ENCODE measurements at places on chromosomes 16 and 17.

GRCh38 chr16:72937360-72937759, 110.6 kb downstream of the ZFHX3 start:
- no peak for DNase-seq

GRCh38 chr16:21302454-21302853, 24.4 kb upstream of the CRYM start:
- DNase-seq = no peak

GRCh38 chr16:83266848-83267553, 540.8 kb upstream of the HSBP1 start:
- DNase-seq = no peak

GRCh38 chr17:35879773-35880654, at the start of gene CCL5:
Gene CCL5, minus strand, starts transcription at chr17:35880360.
- peak; percentile 52 for DNase-seq

GRCh38 chr16:1626776-1627175, 14.6 kb downstream of the CRAMP1 start:
- no peak for DNase-seq

GRCh38 chr16:85453703-85454102, 159.4 kb upstream of the GSE1 start:
- DNase-seq = no peak

DNA sequence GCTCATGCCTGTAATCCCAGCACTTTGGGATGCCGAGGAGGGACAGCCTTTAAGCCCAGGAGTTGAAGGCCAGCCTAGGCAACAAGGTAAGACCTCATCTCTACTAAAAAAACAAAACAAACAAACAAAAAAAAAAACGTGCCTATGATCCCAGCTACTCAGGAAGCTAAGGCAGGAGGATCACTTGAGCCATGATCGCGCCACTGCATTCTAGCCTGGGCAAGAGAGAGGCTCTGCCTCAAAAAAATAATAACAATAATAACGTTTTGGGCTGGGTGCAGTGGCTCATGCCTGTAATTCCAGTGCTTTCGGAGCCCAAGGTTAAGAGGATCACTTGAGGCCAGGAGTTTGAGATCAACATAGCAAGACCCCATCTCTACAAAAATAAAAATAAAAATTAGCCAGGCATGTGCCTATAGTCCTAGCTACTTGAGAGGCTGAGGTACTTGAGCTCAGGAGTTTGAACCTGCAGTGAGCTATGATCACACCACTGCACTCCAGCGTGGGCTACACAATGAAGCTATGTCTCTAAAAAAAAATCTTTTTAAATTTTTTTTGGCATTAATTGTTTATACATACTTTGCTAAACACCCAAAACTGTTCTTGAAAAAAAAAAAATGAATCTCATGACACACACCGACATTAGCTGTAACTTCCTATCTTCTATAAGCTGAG, 3.3 kb downstream of the PHLPP2 start:
- no peak for DNase-seq

DNA sequence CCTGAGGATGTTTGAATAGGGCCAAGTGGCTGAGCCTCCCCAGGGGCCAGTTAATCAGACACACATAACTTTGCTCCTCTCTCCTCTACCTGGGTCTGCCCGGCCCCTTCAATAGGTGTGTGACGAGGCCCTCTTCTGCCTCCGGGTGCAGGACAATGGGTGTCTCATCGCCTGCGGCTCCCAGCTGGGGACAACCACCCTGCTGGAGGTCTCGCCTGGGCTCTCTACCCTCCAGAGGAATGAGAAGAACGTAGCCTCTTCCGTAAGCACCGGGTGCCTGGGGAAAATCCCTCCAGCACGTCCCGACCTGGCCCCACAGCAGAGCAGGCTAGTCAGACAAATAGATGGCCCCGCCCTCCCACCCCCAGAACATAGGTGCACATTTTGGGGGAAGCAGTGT, 16.1 kb upstream of the KIF19 start:
- DNase-seq = no peak

DNA sequence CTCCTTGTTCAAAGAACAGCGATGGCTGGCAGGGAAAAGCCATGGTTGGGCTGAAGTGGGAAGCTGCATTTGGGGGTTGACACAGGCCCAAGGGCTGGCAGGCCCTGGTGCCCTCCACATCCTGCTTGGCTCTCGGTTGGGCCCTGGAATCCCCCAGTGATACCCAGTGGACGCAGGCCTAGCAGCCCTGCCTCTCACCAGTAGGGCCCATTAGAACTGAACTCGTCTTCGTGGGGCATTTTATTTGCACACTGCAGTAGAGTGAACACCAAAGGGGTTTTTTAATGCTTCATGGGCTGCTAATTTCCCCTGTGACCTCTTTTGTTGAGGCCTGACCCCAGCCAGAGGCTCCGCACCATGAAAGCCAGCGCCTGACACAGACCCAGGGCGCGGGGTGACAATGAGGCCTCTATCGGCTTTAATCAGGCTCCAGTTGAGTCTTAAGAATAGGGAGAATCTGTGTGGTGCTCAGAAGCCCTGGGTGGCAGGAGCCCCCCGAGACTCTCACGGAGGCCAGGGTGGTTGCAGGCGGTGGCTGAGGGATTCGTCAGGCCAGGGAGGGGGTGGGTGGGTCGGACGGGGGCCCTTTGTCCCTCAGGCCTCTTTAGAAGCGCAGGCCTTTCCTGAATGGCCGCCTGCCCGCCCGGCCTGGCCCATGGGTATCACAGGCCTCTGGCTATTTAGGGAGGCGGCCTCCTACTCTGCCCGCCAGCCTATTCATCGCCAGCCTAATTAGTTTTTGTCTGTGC, 199.3 kb downstream of the NTN1 start:
- DNase-seq = no peak

GRCh38 chr17:80949451-80950421, 41.9 kb upstream of the CHMP6 start:
- DNase-seq = no peak

- no peak for DNase-seq
Measured at GRCh38 chr16:28891964-28892890, 13.9 kb downstream of the ATP2A1 start.

GRCh38 chr17:55416000-55416399, 5.6 kb downstream of the MMD start:
- DNase-seq = no peak

GRCh38 chr16:81614171-81614570, 164.9 kb upstream of the PLCG2 start:
- no peak for DNase-seq

DNA sequence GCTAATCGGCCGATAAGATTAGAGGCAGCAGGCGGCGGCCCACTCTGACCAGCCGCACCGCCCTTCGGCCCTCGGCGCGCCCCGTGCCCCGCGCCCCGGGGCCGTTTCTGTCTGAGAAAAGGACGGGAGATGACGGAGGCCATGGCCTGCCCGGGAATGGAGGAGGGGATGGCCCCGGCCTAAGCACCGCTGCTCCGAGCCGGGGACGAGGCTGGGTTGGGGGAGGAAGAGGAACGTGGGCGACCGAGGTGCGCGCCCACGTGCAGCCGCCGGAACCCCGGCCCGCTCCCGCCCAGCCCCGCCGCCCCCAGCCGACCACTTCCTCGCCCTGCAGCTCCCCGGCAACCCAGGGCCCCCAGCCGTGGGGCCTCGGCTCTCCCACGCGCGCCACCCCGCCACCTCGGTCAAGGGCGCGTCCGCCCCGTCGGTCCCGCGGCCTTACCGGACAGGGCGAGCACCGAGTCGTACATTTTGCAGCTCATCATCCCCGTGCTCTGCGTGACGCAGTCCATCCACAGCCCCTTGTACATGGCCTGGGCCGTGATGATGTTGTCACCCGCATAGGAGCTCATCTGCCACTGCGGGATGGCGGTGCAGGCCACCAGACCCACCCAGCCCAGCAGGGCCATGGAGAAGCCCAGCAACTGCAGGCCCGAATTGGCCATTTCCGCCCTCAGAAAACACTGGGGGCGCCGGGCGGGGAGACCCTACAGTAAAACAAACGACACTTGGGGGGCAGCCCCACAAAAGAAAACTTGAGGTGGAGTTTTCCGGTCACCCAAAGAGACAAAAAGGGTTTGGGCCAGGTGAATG, 693 bp downstream of the CLDN7 start:
- DNase-seq = peak; percentile 71

DNA sequence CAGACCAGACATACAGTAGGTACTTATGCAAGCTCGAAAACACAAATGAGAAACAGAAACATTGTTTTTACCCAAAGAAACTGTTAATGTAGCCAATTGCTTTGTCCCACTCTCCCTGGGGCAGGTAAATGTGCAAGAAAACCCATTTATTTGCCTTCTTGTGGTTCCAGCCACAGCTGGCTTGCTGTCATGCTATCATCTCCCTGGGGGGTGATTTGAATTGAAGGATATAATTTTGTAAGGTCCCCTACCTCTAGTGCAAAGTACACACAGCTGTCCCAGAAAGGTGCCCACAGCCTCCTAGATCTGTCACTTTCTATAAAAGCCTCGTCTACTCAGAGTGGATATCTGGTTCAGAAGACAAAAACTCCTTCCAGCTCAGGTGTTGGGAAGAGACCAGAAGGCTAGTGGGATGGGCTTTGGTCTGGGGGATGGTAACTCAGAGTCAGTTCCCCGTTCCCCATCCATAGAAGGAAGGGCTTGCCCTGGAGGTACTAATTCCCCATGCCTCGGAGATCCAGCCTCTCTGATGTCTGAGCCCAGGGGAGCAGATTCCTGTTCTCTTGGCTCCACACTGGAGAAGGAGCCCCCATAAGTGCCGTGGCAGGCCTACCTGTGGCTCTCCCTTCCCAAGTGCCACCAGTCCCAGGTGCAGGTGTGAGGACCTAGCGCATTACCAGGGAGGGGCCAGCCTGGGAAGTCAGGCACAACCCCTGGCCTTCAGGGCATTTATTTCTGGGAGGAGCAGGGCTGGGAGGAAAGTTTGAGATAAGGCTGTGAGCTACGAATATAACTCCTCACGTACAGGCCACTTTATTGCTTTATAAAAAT, 2.4 kb upstream of the PRR15L start:
- no peak for DNase-seq

GRCh38 chr17:3800362-3801271, at the start of gene ITGAE:
Gene ITGAE, minus strand, starts transcription at chr17:3801188. Its CDS starts 44 bp downstream, at chr17:3801144.
- DNase-seq = peak; percentile 54

DNA sequence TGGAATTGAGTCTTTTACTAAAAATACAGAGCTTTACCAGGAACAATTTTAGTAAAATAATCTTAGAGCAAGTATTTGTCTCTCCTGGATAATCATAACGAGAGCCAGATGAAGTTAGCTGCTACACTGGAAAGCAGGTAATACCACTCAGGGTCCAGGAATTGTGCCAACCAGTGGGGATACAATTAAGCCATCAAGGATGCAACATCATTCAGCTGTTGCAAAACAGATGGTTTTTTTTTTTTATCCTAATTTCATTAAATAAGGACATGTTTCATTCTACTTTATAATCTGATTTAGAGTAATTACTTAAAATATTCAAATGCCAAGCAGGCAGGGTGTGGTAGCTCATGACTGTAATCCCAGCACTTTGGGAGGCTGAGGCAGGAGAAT, 10.2 kb downstream of the MMD start:
- no peak for DNase-seq

DNA sequence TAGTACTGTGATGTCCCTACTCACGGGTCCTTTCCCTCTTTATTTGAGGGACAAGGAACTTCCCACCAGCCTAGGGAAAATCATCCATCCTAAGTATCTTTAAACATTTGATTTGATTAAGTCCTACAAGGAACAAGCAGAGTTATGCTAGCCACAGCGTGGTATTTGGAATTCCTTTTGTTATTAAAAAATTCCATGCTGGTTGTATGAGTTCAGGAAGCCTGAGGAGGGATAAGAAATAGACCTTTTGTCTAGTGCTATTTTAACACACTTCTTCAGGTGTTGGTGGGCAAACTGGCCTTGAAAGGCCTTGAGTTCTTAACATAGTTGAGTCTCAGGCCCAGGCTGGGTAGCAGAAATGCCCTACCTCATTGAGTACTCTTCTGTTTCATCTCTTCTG, 105.4 kb upstream of the TBX2 start:
- DNase-seq = no peak

Data from islet precursor cell (in vitro differentiated cells).